ENCODE measurements at places on chromosomes 11 and 22.

DNA sequence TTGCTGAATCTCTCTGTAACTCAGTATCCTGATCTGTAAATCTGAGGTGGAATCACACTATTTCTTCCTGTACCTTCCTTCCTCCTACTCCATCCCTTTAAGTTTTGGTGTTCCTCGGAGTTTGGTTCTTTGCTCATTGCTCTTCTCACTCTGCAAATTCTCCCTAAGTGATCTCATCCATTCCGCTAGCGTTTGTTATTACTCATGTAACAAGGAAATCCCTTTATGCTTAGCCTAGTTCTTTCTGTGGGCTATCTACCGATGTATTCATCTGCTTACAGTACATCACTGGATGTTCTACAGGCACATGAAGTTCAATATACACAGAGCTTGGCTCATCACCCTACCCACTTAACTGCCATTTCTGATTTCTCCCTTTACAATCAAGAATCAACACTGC, 1.6 kb upstream of the CEP295 start:
- no peak for DNase-seq

GRCh38 chr11:130726234-130727037, 189.8 kb downstream of the SNX19 start:
- no peak for DNase-seq

GRCh38 chr11:111334532-111335502, 36.5 kb downstream of the POU2AF3 start:
- no peak for DNase-seq

DNA sequence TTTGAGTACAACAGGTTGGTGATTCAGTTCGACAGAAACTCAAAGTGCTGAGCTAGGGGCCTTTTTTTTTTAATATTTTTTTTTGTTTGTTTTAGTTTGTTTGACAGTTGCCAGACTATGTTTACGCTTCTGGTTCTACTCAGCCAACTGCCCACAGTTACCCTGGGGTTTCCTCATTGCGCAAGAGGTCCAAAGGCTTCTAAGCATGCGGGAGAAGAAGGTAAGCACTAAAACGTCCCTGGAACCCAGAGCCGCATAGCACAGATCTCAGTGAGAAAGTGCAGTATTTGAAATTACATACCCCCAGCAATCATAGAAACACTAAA, 649 bp downstream of the PRRG4 start:
- no peak for DNase-seq

DNA sequence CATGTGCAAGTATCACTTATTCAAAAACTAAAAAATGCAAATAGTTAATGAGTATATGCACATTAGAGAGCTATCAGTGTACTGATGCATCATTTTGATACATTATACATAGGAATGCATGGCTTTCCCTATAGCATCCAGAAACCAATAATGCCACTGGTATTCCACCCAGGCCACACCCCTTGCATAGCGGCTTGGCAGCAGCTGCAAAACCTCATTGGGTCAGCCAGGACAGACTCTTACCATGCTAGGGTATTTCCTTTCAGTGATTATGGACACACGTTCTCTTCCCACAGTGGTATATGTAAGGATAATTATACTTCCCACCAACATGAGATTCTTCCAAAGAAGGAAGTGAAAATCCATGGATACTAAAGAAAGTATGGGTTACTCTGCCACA, 145.9 kb upstream of the PITPNB start:
- DNase-seq, result no peak

- DNase-seq, result no peak
Measured at GRCh38 chr11:27194976-27195375, 154.4 kb downstream of the BBOX1 start.

All from stimulated activated CD8-positive, alpha-beta memory T cell treated with anti-CD3 and anti-CD28 coated beads, Interleukin-15, amount 100 ng/mL, for 1 hour (primary cell).